ENCODE measurements at places on chromosomes 11 and 22. TPM values are rescaled to one million over a fixed set of nuclear protein-coding genes. Genes with fewer than 3 reads are reported as not detected.

OR8G1 gene
- not detected for total RNA-seq

ZDHHC13 gene
- total RNA-seq, result 19.0 TPM

DNA sequence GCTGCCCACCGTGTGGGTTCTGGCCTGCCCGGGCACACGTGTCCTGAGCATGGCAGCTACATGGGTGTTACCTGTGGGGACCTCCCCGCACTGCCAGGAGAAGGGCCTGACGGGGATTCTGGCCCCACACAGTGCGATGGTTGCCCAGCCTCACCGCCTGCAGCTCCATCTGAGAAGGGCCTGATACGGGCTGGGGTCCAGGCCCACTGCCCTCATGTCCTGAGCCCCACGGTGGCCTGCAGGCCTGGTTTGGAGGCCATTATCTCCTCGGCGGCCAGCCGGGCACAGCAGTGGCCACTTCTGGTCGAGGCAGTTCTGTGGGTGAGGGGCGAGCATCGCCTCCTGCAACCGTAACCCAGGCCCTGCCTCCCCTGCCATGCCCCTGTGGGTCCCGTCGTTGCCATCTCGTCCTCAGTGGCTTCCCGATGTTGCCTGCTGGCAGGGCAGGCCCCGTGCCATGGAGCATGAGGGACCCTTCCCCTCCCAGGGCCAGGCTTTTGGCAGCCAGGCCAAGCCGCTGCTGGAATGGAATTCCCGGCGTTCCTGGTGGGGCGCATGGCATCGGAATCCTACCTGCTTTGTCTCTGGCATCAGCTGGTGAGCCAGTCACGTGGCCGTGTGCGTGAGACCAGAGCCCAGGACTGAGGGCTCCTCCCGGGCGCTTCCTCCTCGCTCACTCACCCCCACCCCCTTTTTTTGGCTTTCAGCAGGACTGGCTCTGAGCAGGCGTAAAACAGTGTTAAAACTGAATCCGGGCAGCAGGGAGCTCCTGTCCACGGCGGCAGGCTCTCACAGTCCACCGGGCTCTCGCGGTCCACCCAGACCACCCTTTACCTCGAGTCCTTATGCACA lies 71.9 kb upstream of the PPARA start:
- DNase-seq, result no peak

DNA sequence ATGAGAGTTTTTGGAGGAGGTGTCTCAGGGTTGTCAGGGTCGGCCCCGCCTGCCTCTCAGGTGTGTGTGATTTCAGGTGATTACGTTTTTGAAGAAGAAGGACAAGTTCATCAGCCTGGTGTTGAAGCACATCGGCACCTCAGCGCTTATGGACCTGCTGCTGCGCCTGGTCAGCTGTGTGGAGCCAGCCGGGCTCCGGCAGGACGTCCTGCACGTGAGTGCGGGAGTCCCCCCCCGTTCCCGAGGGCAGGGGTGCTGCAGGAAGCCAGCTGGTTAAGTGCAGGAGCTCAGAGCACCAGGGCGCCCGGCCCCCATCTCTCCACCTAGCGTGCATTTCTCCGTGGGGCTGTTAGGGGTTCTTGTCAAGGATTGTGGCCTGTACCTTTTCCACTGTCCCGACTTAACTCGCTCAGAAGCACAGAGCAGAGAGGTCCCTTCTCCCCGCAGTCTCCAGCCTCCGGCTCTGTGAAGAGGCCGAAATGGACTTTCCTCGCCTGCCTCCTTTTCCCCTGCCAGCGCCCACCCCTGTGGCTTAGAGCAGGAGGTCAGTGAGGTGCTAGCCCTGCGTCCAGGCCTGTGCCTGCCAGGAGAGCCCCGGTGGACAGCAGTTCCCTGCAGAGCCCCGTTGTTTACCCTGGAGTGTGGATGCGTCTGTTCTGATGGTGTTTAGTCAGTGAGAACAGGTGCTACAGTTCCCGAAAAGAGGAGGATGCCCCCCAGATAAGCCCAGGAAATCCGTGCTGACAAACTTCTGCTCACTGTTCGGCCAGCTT lies 60.2 kb downstream of the SBF1 start:
- no peak for DNase-seq

AP5B1 gene
- 38.9 TPM for total RNA-seq

IRF7 gene
- 16.4 TPM for total RNA-seq

DNA sequence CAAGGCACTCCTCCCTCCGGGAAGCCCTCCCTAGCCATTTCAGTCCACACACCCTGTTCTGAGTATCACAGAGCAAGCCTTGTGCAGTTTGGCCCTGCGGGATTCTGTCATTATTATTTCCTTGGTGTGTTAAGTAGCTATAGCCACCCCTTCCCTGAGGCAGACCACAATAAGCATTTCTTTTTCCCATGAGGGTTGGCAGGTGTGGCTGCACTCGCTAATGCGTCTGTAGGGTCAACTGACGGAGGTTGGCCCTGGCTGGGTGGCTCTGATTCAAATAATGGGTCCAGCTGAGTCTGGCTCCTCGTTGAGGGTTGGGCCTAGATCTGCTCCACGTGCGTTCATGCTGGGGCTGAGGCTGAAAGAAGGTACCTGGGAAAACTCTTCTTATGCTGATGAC lies 5.1 kb downstream of the F2 start:
- DNase-seq, result no peak

KCNQ1OT1 gene
- total RNA-seq, result 7.0 TPM

SPATA19 gene
- total RNA-seq, result not detected

SPI1 gene
- total RNA-seq, result not detected

GRCh38 chr11:111603611-111604130 lies 1.4 kb downstream of the SIK2 start:
- DNase-seq, result no peak

DNA sequence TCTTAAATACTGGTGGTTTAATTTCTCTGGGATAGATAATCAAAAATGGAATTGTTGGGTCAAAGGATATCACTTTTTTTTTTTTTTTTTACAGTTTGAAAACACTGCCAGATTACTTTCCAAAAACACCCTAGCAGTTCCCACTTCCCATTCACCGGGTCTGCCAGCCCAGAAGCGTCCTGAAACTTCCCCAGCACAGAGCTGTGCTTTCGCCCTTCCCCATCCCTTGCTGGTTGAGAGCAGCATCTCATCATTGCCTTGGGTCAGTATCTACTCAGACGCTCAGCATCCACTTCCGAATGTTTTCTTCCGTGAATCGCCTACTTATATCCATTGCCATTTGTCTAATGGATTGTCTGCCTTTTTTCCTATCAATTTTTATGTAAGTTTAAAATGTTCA lies 5.5 kb downstream of the CERK start:
- DNase-seq, result no peak

GRCh38 chr11:62071408-62071807 lies 52.4 kb upstream of the INCENP start:
- no peak for DNase-seq
